Stimulated activated CD4-positive, alpha-beta T cell treated with anti-CD3 and anti-CD28 coated beads, Interleukin-15, amount 100 ng/mL, for 48 hours (primary cell): ENCODE measurements at places on chromosomes 4 and X.

- no peak for DNase-seq
These were observed 49.0 kb downstream of the SMAD1 start for GRCh38 chr4:145530662-145531061.

DNA sequence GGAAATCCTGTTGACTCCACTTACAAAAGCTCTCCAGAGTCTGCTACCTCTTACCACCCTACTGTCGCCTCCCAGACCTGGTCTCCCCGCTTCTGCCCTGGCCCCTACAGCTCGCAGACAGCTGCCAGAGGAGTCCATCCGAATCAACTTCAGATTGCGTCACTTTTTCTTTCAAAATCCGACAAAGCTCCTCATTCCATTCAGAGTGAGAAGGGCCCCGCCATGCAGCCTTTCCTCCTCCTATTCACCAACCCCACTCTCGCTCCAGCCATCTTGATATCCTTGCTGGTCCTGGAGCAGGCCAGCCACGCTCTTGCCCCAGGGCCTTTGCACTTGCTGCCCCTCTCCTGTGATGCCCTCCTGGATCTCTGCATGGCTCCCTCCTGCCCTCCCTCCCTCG, 5.2 kb upstream of the OPN1LW start:
- no peak for DNase-seq

GRCh38 chrX:111103246-111103645, 7.3 kb downstream of the PAK3 start:
- DNase-seq = no peak

- no peak for DNase-seq
These were observed 5.0 kb downstream of the ZFX start for GRCh38 chrX:24154490-24155034.

- no peak for DNase-seq
These were observed 224.9 kb upstream of the FAT1 start for GRCh38 chr4:186948361-186949242.

GRCh38 chrX:68953331-68953730, 124.5 kb downstream of the EFNB1 start:
- no peak for DNase-seq

- no peak for DNase-seq
These were observed 69.8 kb downstream of the FHDC1 start for GRCh38 chr4:153005899-153006381.

- no peak for DNase-seq
These were observed 116.2 kb downstream of the SLC2A9 start for GRCh38 chr4:9904976-9905587.

- no peak for DNase-seq
These were observed 804.8 kb downstream of the ADGRL3 start for GRCh38 chr4:62004881-62005280.

GRCh38 chr4:156413239-156414135, 459.8 kb upstream of the CTSO start:
- no peak for DNase-seq

DNA sequence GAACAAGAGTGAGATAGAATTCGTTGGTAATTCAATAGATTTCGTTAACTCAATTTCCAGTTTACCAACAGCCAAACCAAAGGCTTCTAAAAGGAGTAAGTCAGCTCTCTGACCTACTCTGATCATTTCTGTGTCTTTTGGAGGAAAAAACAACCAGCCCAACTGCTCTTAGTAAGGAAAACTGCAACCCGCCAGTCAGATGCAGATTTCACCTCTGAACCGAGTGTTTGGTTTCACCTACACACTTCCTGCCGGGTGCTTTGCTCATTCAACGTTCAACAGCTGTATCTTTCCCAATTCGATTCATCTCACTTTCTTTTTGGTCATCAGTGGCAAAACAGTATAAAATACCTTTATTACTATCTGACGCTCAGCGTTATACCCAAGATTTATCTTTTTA, 24.5 kb downstream of the TMSB4X start:
- DNase-seq = peak; percentile 47

- no peak for DNase-seq
These were observed 65.4 kb downstream of the SPRY1 start for GRCh38 chr4:123462007-123462406.

GRCh38 chr4:84846985-84847384, 119.5 kb downstream of the WDFY3 start:
- no peak for DNase-seq

- no peak for DNase-seq
These were observed 96.6 kb upstream of the IL13RA1 start for GRCh38 chrX:118630848-118631247.

DNA sequence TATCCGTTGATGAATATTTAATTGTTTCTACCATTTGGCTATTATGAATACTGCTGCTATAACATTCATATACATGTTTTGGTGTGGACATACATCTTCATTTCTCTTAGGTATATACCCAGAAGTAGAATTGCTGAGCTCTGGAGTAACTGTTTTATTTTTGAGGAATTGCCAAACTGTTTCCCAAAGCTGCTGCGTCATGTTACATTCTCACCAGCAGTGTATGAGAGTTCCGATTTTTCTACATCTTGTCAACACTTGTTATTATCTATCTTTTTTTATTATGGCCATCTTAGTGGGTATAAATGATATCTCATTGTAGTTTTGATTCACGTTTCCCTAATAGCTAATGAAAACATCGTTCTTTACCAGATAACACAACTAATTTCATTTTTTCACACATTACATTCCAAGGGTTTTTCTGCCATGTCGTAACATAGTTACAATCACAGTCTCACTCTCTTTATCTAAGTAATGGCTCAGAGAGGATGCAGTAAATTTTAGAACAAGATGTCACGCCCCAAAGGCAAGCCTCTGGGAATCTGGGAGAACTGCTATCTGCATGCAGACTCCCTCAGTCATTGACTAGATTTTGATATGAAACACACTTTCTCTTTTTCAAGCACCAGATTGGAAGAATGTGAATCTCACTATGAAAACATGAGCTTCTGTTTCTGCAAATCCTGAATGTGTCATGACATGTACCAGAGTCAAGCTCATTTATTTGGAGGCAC, 10.3 kb downstream of the ARHGAP6 start:
- no peak for DNase-seq

GRCh38 chrX:23902419-23902818, 5.3 kb downstream of the APOO start:
- no peak for DNase-seq

GRCh38 chrX:96436105-96436504, 248.5 kb upstream of the DIAPH2 start:
- no peak for DNase-seq

DNA sequence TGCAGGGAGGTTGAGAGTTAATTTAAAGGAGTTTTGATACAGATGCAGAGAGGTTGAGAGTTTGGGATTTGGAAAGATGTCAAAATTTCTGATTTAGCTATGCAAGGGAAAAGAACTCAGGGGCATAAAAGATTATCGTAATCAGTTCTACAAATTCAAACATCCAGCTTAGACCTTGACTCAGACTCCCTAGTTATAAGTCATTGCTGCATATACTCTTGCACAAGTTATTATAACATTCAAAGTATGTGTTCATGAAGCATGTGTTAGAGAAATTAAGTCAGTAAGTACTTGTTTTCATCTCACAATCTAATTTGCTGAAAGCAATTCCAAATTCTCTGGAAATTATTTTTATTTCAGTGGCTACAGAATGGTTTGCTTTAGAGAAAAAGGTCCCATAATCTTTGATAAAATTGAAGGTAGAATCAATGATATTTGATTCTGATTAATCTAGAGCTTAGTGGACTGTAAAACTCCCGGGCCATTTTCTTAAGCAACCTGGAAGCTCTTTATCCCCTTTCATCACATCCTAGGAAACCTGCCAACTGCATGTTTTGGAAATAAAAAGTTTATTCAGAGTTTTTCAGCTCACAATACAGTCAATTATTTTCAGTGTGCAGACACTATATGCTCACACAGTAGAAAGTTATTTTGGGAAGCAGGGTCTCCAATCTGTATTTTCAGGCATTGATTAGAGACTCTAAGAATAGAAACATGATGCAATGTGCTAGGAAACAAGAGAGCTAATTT, 132.9 kb upstream of the SPANXC start:
- DNase-seq = no peak

GRCh38 chr4:147409350-147409749, 71.5 kb upstream of the EDNRA start:
- DNase-seq = no peak

GRCh38 chr4:174156239-174156826, 127.1 kb downstream of the FBXO8 start:
- no peak for DNase-seq

GRCh38 chr4:7693711-7694110, 245.9 kb downstream of the AFAP1 start:
- no peak for DNase-seq

DNA sequence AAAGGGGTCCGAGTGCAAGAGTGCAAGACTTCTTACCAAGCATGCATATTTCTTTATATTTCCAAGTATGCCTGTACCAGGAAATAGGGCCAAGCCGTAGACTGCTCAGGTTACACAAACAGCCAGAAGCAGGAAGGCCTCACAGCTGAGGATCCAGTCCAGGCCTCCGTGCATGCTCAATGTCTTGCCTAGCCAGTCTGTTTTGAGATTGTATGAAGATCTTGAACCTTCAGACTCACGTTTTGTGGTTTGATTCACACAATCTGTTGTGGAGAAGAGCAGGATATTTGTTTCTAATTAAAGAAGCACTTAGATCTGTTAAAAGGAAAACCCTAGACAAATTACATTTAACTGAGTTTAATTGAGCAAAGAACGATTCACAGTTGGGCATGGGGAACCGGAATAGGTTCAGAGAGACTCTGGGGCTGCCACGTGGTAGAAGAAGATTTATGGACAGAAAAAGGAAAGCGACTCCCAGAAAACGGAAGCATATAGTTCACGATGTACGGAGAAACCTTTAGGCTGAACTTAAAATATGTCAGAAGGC, 1.2 kb downstream of the MGST2 start:
- DNase-seq = no peak

- DNase-seq = no peak
These were observed 126.5 kb downstream of the CHIC2 start for GRCh38 chr4:53937918-53938317.

DNA sequence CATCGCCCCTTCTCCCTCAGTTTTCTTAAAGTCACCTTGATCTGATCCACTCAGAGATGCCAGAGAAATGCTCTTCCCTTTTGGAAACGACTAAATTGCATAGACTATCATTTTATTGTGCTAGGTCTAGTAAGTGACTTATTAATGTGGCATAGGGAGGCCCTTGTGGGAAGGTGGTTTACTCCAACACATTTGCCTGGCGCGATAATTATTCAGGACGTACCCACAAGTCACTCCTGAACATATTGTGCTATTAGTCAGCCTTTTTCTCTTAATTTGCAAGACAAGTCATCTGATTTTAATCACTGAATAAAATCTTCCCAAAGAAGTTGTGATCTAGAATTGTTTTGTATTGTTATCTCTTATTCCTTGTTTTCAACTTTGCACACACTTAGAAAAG, 7.6 kb downstream of the ENPEP start:
- no peak for DNase-seq

DNA sequence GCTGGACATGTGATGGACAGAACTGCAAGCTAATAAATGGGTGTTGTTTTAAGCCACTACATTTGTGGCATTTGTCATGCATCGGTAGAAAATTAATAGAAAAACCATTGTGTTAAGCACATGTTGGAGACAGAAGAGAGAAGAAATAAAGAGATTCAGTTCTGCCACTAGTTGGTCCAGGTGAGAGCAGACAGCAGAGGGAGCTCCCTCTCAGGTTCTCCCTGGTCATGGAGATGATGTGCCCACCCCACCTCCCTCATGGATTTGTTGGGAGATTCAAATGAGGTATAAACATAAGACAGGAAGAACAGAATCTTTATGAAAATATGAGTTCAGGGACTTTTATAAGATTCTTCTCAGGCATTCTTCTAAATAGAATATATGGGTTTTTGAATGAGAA, 36.8 kb upstream of the OCIAD2 start:
- no peak for DNase-seq

- DNase-seq = no peak
These were observed 223.4 kb downstream of the FAM47B start for GRCh38 chrX:35166023-35166422.

DNA sequence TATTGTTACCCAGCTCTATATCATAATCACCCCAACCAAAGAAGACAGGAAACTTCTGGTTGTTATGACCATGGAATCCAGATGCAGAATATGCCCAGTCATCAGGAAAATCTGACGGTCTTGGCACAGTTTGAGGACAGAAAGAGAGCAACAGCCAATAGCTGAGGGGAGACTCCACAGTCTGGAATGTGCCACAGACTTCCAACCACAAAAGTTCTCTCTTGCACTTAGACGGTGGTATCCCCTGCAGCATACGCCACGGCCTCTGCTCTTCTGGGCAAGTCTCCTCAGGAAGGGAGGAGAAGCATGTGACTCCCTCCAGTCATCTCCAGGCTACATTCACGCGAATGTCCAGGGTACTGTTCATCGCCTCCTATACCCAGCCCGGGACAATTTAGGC, 18.4 kb downstream of the ZNF827 start:
- DNase-seq = no peak

DNA sequence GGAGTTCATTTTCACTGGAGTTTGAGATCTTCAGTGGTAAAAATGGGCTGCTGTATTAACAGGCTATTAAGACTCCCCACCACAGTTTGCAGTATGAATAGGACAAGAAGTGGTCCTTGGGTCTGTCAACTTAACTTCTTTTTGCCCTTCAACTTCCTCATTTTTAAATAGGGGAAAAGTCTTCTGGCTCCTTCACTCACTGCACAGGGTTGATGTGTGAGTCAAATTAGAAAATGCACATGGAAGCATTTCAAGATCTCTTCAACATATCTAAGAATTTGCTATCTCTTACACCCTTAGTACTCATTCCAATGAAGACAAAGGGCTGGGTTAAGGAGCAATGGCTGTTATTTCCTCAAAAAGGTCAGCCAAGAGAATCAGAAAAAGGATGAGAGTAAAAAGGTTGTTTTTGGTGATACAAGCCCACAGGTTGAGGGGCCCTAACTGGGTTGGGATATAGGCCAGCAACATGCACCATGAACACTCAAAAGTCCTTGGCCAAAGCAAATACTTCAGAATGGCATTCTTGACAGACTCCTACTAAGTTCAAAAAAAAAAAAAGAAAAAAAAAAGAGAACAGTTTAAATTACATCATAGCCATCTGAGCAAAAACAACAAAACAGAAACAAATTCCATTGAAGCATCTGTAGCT, 13.4 kb downstream of the PDE5A start:
- DNase-seq = no peak

DNA sequence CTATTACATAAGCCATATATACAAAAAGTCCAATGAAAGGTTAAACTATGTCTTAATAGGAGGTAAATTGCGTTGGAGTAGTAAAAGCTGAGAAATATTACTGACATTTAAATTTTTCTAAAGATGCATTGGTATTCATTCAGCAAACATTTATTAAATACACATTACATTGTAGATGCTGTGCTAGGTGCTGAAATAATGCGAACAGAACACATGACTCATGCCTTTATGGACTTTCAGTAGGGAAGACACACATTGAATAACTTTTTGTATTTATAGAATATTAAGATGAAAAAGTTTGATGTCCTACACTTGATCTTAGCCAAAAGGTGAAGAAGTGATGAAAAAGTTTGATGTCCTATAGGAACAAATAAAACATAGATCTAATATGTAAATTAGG, 871.1 kb upstream of the SLIT2 start:
- no peak for DNase-seq

- DNase-seq = no peak
These were observed 213.4 kb upstream of the ARSJ start for GRCh38 chr4:114192854-114193253.

- DNase-seq = no peak
These were observed 105.5 kb downstream of the ARHGAP10 start for GRCh38 chr4:147837435-147837834.
